ENCODE measurements at places on chromosomes 5 and 9.

DNA sequence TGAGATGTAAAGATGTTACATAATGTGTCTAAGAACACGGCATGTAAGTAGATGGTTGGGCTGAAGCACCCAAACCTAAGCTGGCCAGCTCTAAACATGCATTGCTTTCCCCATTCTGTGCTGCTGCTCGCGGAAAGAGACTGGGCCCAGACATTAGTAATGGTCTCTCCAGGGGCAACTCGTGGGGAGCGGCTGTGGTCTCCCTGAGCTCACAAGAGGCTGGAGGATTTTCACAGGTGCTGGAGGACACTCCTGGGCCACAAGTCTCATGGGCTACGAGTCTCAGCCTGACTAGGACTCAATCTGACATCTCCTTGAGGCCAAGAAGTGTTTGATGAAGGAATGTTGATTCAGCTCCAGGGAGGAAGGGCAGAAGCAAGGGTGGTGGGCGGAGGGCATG lies 92.7 kb upstream of the PTCH1 start:
- no peak for ATAC-seq

DNA sequence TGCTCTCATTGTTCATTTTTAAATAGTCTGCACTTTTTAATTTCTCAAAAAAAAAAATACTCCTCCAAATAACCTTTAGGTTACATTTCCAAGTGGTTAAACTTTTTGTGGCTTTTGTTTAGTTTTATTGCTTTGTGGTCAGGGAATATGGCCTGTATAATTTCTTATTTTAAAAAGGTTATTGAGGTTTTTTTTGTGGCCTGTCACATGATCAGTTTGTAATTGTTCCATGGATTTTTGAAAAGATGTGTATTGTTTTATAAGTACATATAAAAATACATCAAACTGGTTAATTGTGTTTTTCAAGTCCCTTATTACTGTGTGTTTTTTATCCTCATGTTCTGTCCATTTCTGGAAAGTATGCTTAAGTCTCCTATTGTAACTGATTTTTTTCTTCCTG lies 64.0 kb downstream of the ZNF618 start:
- ATAC-seq = no peak

GRCh38 chr9:4603830-4604229 lies 58.3 kb upstream of the PLPP6 start:
- no peak for ATAC-seq

DNA sequence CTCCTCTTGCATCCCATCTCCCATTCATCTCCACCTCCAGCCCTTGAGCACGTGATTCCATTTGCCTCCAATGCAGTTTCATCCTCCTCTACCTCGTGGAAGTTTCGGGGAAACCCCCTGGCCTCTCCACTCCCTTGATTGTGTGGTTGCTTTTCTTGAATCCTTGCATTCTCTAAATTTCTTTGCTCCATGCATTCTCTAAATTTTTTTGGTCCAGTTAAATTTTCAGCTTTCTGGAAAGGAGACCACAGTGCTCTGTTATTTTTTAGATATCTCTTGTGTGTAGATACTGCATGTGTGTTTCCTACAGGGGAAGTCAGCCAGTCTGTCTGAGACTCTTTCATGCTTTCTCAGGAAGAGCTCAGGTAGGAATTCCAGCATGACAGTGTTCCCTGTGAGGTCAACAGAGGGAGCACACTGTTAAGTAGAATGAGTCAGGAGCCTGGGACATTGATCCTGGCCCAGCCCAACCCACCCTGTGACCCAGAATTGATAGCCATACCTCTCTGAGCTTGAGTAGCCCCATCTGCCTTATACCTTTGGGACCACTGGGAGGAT lies 52.8 kb downstream of the AMBP start:
- no peak for ATAC-seq

- ATAC-seq = peak; percentile 42
These were observed 587 bp downstream of the MIER3 start for GRCh38 chr5:56951126-56951945.

DNA sequence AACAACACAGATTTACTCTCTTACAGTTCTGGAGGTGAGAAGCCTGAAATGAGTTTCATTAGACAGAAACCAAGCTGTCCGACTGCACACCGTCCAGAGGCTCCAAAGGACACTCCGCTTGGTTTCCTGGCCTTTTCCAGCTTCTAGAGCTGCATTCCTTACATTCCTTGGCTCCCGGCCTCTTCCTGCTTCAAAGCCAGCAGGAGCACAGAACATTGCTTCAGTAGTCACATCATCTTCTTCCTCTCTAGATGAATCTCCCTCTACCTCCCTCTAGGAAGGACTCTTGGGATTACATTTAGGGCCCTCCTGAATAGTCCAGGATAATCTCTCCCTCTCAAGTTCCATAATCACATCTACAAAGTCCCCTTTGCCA lies 213.3 kb downstream of the CDK5RAP2 start:
- peak; percentile 92 for ATAC-seq

DNA sequence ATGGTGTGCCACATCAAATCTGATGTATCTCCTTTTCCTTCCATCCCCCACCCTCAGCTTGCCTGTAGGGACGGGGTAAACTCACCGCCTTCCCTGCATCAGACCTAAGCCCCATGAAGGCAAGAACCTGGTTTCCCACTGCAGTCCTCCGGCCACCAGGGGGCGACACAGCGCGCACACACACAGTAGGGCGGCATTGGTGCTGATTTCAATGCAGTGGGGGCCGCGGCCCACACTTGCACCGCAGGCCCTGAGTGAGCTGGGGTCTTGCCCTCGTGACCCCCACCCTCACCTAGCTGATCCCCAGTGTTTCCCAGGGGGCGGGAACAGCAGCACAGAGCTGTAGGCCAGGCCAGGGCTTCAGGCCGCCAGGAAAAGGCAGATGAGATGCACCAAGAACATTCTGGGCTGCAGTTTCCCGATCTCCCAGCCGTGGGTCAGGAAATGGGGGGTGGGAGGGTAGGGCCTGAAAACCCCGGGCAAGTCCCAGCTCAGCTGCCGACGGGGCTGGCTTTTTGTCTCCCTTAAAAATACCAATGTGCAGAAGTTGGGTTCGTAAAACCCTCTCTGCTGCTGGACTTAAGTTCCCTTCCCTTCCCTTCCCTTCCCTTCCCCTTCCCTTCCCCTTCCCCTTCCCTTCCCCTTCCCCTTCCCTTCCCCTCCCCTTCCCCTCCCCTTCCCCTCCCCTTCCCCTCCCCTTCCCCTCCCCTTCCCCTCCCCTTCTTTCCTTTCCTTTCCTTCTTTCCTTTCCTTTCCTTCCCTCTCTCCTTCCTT lies 19.5 kb downstream of the FAM163B start:
- ATAC-seq = no peak

DNA sequence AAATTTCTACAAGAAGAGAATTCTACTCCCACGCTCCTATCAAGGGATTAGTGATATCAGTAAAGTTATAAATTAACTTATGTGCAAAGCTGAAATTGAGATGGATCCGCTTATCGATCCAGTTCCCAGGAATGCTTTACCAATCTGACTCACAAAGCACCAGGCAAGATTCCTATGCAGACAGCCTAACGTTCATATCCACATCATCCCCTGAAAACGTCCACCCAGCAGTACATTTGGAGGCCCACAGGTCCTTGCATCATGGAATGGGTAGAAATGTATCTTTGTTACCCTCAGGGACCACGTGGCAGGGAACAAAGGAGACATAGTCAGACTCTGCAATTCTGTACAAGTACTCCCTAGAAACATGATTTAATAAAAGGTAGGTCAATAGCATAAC lies 147.4 kb downstream of the ESM1 start:
- ATAC-seq = no peak

- ATAC-seq = no peak
These were observed 177.7 kb downstream of the NR2F1-AS1 start for GRCh38 chr5:93403141-93403928.

DNA sequence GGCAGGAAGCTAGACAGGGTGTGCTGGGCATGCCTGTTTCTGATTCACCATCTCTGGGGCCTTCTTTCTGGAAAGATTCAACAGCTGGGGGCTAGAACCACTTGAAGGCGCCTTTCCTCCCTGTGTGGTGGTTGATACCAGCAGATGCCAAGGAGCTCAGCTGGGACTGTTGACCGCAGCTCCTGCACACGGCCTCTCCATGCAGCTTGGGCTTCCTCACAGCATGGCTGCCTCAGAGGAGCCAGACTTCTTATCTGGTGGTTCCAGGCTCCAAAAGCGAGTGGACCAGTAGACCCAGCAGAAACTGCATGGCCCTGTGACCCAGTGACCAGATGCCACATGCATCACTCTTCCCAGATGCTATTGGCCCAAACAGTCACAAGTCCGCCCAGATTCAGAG lies 74.7 kb upstream of the COL5A1 start:
- ATAC-seq = no peak

DNA sequence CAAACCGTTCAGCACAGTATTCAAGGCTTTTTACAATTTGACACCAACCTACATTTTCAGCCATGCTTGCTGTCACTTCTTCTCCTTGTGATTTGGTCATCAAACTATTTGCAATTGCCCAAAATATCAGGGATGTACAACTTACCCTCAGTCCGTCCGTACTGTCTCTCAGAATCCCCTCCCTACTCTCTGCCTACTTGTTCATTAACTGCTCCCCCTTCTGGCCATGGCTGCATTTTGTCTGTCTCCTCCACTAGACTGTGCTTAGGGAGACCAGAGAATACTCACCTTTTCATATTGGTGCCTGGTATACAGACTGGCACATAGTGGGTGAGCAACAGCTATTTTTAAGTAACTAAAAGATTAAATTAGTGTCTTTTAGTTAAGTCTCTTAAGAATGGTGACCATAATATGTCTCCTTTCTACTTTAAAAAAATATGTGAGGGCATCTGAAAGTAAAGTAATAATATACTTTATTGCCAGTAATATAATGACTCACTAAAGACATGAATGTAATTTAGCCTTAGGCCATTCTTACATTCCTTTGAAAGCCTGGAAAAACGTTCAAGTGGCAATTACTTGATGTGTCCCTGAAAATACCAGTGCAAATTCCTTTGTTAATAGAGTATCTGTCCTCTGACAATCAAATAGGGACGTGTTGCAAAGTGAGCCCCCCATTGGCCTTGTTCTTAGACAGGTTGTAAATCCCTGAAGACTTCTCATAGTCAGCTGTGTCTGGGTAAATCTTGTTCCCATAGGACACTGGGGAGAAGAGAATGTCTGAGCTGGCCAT lies 27.8 kb downstream of the PRLR start:
- peak; percentile 88 for ATAC-seq

- ATAC-seq = peak; percentile 1
These were observed 4.6 kb downstream of the ISL1 start for GRCh38 chr5:51387884-51388275.

DNA sequence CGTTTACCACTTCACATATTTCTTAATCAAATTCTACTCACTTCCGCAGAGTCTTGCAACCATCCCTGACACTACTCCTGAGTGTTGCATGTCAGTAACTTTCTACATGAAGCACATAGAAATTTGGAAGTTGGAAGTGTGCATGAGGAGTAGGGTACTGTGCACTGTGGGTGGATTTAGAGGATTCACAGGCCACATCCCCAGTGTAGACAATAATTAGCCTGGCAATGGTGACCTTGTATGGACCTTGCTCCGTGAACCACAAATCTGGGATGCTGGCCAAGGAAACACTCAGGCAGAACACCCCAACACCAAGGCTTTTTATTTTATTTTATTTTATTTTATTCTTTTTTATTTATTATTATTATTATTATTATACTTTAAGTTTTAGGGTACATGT lies 25.5 kb downstream of the CTSL start:
- no peak for ATAC-seq

- ATAC-seq = no peak
These were observed 43.7 kb downstream of the MEF2C start for GRCh38 chr5:88839238-88839637.

- ATAC-seq = no peak
These were observed 94.0 kb upstream of the ALDH1B1 start for GRCh38 chr9:38298503-38298902.

GRCh38 chr5:139946440-139946839 lies 96.7 kb downstream of the NRG2 start:
- ATAC-seq = no peak

DNA sequence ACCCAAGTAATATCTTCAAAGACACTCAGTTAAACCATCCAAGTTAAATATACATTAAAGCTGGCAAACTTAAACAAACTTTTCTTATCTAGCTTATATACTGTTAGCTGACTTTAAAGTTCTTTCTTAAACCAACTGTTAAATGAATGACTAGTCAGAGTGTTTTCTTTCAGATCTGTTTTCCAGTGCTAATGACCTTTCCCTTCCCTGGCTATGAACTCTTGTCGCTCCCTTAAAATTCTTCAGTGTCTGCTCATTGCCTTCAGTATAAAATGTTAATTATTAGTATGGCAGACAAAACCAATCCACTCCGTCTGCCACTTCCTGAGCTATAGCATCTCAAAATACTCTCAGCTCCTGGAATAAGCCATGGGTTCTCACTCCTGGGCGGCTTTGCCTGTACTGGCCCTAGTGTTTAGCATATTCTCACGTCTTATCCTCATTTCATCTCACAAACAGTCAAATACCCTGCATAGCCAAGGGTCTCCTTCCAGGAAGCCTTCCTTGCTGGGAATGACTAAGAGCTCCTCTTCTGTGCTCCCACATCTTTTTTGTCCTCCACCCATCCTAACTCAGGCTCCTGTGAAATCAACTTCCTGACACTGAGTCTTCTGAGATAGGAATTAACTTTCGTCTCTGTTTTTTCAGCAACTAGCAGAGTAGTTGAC lies 87.7 kb downstream of the VCAN start:
- ATAC-seq = no peak

DNA sequence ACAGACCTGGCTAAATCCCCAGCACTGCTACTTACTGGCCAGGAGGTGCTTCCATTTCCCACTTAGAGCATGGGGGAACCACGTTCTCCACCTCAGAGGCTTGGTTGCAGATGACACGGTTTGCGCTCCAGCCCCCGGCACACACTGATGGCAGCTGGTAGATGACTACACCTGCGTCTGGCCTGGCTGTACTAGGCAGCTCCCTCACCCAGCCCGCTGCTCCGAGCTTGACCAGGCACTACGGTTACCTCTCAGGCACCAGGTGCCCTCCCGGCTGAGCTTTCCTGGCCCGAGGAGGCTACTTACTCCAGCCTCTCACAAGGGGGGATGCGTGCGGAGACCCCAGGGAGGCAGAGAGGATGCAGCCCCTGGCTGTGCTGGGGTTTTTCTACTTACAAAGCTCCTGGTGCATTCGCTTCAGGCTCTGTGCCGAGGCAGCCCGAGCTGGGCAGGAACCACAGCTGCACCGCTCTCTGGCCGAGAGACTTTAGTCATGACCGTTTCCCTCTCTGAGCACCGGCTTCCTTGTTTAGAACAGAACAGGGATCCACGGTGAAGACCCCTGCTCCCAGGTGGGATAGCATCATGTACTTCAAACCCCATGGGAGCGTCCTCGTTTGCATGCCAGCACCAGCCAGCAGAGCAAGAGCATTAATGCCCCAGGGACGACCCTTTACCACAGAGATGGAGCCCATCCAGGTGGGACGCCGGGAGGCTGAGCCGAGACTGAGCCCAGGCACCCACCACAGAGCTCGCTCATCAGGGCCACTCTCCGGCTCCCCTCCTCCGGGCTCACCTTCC lies 7.6 kb upstream of the GBGT1 start:
- ATAC-seq = no peak
